ENCODE measurements at places on chromosomes 1 and 21.

DNA sequence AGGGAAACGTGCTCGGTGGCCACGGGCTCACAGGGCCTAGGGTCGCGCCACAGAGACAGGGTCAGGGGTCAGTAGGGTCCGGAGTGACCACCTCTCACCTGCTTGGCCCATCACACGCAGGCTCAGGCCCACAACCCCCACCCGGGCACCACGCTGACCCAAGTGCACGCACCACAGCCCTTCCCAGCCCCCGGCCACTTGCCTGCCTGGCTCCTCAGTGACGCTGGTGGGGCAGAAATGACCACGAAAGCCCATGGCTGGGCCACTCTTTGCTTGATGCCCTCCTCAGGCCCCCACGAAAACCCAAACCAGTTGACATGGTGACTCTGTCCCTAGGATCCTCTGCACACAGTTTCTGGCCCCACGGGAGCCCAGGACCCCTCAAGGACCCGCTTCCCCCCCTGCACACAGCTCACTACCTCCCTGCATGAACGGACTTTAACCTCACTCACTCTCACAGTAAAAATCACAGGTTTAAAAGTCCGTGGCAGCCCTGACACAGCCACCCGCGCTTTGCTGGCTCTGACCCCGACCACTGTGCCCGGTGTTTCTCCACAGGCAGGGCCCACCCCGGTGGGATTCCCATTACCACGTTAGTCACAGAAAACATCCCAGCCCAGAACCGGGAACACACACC lies 20.7 kb downstream of the NADK start:
- no peak for DNase-seq

DNA sequence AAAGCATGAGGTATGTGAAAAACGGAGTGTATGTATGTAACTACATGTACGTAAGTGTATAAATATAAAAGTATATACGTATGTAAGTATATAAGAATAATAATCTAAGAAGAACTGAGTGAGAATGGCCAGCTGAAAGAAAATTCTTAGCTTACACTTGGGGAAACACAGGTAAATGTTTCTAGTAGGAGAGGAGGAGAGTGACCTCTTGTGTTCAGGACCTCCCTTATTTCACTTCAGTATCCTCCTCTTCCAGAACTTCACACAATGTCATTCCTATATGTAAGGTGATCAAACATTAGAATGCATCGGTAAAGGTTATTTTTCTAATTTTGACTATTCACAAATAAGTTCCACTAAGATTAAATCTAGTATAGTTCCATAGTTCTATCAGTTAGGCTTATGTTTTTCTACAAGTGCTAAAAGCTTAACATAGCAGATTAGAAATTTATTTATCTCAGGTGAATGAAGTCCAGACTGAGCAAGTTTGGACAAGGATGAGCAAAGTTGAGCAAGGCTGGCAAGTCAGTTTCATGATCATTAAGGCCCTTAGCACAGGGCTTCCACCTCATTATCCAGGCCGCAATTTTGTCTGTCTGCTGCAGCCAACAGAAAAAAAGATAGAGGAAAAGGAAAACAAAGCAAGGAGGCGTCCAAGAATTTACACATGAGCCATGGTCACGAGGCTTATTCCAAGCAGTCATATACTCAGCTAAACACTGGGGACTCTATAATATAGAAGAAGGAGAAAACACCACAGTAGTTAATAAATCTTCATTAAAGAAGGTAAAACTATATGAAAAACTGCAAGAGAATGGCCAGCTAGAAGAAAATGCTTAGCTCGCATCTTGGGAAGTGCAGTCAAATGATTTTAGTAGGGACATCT lies 7.1 kb upstream of the MROH9 start:
- DNase-seq: no peak

DNA sequence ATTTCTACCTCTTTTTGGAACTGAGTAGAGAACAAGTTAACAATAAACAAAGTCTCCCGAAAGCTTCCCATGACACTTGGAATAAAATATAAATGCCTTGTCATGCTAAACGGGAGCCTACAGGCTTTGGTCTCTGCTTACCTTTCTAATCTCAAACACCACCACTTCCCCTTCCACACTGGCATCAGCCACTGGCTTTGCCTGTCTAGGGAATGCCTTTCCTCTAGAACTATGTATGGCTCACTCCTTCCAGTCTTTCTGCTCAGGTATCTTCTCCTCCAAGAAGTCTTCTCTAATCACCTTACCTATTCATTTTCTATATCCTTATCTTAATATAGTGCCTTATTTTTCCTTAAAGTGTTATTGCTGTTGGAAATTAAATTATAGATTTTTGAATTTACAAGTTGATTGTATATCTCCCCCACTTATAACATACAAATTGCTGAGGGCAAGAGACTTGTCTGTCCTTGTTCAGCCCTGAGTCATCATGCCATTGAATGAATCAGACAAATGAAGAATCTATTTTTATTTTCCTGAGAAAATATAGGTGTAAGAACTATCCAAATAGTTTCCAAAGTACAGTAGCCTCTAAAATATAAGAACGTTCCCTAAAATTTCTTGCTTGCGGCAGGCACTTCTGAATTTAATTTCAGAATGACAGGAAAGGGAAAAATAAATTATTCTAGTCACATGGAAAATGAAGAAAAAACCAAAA lies 119.2 kb downstream of the TM2D1 start:
- no peak for DNase-seq

DNA sequence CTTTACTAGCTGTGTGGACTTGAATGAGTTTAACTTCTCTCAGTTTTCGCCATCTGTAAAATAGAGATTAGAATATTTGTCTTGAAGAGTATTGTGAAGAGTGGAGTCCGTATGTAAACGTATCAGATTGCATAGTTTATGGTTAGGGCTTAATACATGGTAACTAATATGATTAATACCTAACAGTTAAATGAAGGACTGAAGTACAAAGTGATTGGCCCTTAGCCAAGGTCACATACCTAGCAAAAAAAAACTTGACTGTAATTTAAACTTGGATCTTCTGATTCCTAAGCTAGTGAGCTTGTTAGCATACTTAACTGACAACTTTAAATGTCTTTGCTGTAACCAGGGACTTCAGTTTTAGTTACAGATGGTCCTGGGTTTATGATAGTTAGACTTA lies 1.9 kb downstream of the GIPC2 start:
- no peak for DNase-seq

DNA sequence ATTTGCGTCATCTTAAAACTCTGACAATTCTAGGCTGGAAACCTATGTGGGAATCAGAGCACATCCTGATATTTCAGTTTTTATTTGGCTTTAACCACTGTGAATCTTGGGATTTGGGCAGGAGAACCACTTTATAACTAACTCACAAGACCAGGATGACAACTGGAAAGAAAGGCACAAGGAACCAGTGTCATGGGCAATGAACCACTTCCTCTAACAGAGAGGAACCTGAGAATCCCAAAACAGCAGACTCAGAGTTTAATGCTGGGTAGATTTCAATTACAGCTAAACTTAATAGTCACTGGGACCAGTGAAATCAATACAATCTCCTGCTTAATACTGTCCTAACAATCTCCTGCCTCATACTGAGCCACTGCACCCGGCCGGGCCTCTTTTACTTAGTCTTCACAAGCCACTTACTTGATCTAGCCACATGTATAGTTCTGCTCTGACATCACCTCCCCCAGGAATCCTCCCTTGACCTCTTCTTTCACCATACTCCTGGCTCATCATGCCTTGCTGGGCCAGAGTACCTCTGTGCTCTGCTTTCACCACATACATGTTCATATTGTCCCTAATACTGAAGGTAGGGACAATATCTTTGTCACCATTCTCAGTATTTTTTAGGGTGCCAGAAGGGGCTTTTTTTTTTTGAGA lies 20.2 kb upstream of the SLFNL1 start:
- DNase-seq: no peak

GRCh38 chr1:2906085-2906484 lies 104.6 kb upstream of the TTC34 start:
- no peak for DNase-seq

DNA sequence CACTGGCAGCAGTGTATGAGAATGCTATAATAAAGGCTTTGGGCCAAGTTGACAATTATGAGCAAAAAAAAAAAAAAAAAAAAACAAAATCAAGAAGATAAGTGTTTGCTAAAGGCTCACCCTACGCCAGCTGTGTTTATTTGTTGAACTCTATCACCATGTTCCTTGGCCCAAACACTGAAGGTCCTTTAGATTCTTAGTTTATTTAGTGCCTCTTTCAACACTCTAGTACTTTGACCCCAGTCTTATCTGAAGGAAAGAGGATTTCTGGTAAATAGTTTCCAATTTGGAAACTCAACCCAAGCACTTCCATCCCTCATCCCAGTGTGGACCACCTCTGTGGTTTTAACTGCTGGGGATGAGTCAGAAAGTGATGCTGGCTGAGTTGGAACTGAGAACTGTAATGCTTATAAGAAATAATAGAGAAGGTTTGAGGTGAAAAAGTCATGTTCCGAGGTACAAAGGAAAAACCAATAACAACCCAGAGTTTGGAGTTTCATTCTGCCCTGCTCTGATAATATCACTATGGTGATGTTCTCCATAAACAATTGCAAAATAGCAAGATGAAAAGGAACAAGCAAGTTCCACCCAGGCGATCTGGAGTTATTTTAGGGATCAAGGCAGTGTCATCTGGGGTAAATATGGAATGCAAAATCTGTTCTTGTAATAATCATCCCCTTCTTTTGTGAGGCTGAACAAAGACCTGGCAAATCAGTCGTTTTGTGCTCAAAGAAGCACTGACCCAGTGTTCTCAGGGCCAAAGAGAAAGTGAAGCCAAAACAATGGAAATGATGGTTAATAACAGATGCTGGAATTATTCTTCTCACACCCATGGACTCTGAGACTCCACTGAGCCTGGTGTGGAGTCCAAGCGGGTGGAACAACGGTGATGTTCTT lies 19.7 kb upstream of the CAPZB start:
- no peak for DNase-seq

DNA sequence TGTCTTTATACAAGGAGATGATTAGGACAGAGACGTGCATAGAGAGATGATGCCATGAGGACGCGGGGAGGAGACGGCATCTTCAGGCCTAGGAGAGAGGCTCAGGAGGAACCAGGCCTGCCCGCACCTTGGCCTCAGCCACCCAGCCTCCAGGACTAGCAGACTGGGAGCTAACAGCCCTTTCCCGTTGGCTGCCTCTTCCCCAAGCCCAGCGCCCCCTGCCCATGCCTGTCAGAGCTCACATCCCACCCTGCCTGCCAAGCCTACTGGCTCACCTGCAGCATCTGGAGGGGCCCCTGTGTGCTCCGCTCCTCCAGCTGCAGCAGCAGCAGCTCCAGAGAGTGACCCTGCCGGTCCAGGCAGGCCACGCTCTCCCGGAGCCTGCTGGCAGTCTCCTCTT lies 4.0 kb upstream of the TRIM11 start:
- DNase-seq: no peak

DNA sequence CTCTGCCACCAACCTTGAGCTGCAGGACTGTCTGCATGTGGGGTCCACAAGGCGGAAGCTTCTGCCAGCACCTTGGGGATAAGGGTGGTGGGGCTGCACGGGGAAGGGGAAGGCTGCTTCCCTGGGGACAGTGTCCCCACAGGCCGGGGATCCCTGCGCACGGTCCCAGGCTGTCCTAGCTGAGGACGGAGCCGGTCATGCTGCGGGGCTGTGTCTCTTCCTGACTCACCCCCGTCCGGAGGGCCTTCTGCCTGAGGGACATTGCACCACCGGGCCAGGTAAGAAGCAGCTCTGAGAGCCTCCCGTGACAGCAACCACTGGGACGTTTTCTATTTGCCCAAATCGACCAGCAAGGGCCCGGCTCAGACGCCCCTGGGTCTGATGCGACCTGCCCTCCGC lies 29.9 kb downstream of the KRTAP10-1 start:
- no peak for DNase-seq

GRCh38 chr1:92915547-92915946 lies 45.7 kb downstream of the DIPK1A start:
- no peak for DNase-seq

DNA sequence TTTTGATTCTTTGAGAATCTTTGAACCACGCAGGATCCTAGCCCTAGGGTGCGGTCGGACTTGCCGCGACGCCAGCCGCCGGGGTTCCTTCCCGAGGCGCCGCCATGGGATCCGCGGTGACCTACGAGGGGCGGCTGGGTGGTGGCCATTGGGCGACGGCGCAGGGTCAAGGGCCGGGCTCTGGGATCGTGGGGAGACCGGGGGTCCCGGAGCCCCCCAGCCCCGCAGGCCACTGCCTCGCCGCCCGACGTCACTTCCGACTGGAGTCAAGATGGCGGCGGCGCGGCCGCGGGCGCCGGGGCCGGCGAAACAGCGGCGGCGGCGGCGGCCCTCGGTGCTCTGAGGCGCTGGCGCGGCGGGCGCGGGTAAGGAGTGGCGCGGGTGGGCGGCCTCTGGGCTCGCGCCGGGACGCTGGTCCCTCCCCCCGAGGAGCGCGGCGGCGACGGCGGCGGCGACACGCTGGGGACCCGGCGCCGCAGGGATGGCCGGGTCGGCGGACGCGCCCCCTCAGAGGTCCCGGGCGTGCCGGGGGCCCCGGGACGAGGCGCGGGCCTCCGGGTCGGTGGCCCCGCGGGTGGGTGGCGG lies at the start of gene PRDM2:
Gene PRDM2 (plus strand): TSS at position 253 of the 585 bp plus-strand sequence. CDS start 15,418 bp downstream, outside the sequence.
- peak; percentile 35 for DNase-seq

DNA sequence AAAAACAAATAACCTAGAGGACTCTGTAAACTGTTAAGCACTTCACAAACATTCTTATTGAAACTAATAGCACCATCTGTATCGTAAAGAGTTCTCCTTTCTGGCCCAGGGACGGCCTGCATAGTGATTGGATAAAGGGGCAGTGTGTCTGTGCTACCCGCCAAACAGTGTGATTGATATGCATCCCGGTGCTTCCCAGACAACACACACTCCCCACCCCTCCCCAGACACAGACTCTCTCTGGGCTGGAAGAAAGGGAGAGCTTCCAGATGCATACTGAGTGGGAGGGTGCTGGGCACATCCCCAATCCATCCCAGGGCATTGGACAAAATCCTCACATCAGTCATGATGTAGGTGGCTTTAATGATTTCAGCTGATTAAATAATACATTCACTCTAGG lies 3.7 kb downstream of the HSD11B1 start:
- no peak for DNase-seq

DNA sequence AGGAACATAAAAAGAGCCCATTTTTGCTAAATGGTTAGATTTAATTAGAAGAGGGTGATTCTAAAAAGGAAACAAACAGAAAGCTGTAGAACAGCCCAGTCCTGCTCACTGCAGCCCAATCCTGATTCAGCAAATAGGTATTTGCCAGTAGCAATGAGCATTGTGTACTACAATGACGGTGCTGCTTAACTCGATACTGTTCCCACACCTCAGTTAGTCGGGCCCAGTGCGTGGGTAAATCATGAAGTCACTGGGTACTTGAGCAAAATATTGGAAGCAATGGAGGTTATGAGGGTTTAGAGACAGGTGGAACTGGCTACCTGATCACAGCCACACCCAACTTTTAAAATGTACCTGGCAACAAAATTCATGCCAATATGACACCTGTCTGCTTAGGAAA lies 101.5 kb upstream of the ADGRL2 start:
- DNase-seq: no peak

GRCh38 chr1:56922507-56922906 lies 43.3 kb downstream of the C8B start:
- DNase-seq: no peak

DNA sequence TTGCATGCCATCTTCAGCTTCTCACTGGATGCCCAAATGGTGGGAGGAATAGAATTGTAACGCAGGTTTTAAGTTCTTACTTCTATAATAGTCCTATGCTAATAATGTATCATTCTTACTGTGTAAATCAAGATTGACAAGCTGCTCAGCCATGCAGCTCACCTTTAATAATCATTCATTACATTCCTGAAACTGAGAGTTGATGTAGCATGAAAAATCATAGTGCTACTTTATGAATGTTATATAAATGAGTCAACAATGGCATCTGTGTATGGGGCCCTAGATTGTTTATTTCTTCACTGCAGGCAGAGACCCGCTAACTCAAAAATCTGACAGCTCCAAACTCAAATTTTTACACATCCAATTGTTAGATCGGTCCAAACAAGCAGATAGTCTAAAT lies 34.4 kb downstream of the FH start:
- DNase-seq: no peak
